ENCODE measurements at places on chromosomes 2 and 18. TPM values are rescaled to one million over a fixed set of nuclear protein-coding genes. Genes with fewer than 3 reads are reported as not detected.

DNA sequence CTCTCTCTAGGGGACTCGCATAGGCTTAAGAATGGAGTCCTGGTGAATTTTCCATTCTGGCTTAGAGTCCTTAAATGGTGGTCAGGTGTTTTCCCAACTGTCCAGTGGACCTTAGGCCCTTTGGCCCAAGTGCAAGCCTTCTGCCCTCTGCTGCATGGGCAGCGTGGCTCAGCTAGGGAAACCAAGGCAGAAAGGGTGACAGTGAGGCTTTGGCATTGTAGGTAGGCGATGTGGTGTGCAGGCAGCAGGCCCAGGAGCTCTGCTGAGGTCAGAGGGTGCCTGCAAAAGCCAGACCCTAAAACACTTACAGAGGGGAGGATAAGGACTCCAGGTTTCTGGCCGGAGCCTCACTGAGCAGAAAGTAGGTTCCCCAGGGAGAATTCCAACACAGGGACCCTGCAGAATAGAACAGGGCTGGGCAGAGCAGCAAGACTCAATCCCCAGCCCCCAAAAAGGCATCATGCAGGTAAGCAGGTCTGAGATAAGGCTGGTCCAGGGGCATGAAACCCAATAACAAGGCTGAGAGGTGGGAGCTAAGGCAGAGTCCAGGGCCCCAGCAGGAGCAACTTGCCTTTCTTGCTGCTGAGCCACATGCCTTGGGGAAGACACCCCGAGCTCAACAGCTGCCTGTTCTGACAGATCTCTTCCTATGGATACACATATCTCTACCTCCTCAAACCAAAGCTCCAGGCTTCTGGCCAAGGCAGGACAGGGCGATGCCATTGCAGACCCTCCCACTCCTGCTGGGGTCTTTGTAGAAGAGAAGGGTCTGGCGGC lies 199.7 kb downstream of the TNS1 start:
- peaks cover 27% of the 10 kb centered on the region for H3K4me1 ChIP-seq
- H3K27me3 ChIP-seq, result no peaks in the 10 kb centered on the region
- peaks cover 65% of the 10 kb centered on the region for H3K36me3 ChIP-seq
- no peak overlapping the region for H3K4me3 ChIP-seq

- H3K4me1 ChIP-seq, result no peaks in the 10 kb centered on the region
- no peak overlapping the region for H3K4me3 ChIP-seq
- H3K36me3 ChIP-seq, result no peaks in the 10 kb centered on the region
- H3K27ac ChIP-seq, result no peak overlapping the region
- H3K27me3 ChIP-seq, result no peaks in the 10 kb centered on the region
Measured at GRCh38 chr2:78586316-78586715, 439.2 kb upstream of the REG3G start.

IL18R1 gene
- total RNA-seq, result 2.1 TPM

TMEM200C gene
- 5.2 TPM for total RNA-seq

PLGLB1 gene
- total RNA-seq, result 10.0 TPM

- DNase-seq, result no peak
- no peaks in the 10 kb centered on the region for H3K27me3 ChIP-seq
- no peaks in the 10 kb centered on the region for H3K4me1 ChIP-seq
- H3K27ac ChIP-seq, result no peak overlapping the region
Measured at GRCh38 chr2:225771701-225772100, 372.2 kb downstream of the NYAP2 start.

OSR1 gene
- 24.8 TPM for total RNA-seq

- no peaks in the 10 kb centered on the region for H3K27me3 ChIP-seq
- no peaks in the 10 kb centered on the region for H3K4me1 ChIP-seq
- H3K36me3 ChIP-seq, result no peaks in the 10 kb centered on the region
- no peak for DNase-seq
- H3K27ac ChIP-seq, result no peak overlapping the region
- no peak overlapping the region for H3K4me3 ChIP-seq
Measured at GRCh38 chr2:37457401-37457901, 113.0 kb downstream of the QPCT start.

DNA sequence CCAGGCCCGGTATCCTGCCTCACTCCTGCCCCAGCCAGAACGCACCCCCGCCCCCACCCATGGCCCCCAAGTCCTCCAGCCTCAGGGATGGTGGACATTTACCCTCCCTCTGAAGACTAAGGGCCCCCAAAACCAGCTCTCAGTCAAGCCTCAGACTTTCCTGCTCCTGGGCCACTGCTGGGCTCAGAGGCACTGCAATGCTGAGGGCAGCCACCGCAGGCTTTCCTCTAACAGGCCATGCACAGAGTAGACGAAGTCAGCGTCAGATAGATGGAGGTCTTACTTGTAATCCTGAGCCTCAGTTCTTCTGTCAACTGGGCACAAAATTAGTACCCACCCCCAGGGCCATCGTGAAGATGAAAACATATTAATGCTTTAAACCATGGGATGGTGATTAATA lies 92.6 kb downstream of the TTC32 start:
- no peaks in the 10 kb centered on the region for H3K27me3 ChIP-seq
- H3K27ac ChIP-seq, result no peak overlapping the region
- H3K4me1 ChIP-seq, result no peaks in the 10 kb centered on the region
- no peak for DNase-seq
- H3K4me3 ChIP-seq, result no peak overlapping the region

- DNase-seq, result no peak
- H3K4me3 ChIP-seq, result no peak overlapping the region
- H3K27me3 ChIP-seq, result no peaks in the 10 kb centered on the region
- peaks cover 77% of the 10 kb centered on the region for H3K36me3 ChIP-seq
Measured at GRCh38 chr2:239093952-239094351, 246.1 kb downstream of the TWIST2 start.

GRCh38 chr2:30883184-30883583 lies 75.9 kb upstream of the CAPN13 start:
- H3K4me3 ChIP-seq, result no peak overlapping the region
- no peaks in the 10 kb centered on the region for H3K36me3 ChIP-seq
- no peak for DNase-seq
- no peak overlapping the region for H3K27ac ChIP-seq

All from spinal cord (tissue), 10 donors.